ENCODE measurements at places on chromosomes 6 and 20. TPM values are rescaled to one million over a fixed set of nuclear protein-coding genes. Genes with fewer than 3 reads are reported as not detected.

Gene CASS4
- total RNA-seq = 5.3 TPM

Gene SOX18
- 2.9 TPM for total RNA-seq

Gene MKKS
- total RNA-seq = 25.5 TPM

Gene HRH3
- total RNA-seq = not detected

Gene PDYN
- total RNA-seq = not detected

Gene STXBP5
- 20.9 TPM for total RNA-seq

GRCh38 chr6:33607126-33607783, 13.9 kb upstream of the ITPR3 start:
- DNase-seq = no peak

GRCh38 chr6:111861431-111861885, 11.8 kb downstream of the FYN start:
- no peak for DNase-seq

GRCh38 chr20:10611357-10611756, 62.4 kb downstream of the JAG1 start:
- no peak for DNase-seq

DNA sequence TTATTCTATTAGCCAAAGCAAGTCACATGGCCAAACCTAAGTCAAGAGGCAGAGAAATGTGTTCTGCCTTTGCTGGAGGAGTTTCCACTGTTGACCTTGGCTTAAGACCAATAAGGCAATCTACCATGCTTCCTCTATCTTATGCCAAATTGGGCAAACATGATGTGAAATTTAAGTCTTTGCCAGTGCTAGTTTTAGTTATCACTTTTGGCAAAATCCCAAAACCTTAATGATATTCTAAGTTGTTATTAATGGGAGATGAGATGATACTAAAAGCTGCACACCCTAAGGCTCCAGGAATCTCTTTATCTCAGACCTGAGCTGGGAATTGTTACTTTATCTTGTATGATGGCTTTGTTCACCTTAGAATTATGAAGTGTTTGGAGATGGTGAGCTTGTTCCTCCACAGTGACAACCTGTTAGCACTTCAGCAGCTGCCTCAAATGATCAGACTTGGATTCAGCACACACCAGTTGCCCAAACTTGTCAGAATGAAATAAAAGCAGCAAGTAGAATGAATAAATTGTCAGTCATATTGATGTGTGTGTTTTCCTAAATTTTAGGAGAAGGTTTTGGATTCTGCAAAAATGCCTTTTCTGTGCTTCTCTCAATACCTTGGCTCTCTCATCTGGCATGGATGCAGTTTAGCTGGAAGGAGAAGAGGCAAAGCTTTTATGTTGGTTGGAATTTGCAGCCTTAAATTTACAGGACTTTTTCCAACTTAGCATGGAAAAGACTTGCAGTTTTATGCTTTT, 49.3 kb downstream of the RIN2 start:
- no peak for DNase-seq

GRCh38 chr20:35179292-35180212, 7.7 kb downstream of the PROCR start:
- DNase-seq = no peak

DNA sequence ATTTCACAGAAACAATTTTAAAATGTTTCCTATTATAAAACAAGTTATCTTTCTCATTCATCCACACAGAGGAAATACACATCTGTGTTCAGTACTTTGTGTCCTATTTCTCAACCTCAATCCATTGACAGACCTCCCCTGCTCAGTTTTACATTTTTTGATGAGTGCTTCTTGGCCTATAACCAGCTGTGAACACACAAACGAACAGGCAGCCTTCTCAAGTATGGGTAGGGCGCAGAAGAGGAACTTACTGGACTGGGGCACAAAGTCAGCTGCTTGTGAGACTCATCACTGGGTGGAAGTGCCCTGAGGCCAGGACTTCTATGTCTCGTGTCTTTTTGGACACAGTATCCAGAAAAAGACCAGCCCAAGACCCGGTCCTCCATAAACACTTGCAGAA, 2.8 kb downstream of the RPS6KA2 start:
- DNase-seq = no peak

DNA sequence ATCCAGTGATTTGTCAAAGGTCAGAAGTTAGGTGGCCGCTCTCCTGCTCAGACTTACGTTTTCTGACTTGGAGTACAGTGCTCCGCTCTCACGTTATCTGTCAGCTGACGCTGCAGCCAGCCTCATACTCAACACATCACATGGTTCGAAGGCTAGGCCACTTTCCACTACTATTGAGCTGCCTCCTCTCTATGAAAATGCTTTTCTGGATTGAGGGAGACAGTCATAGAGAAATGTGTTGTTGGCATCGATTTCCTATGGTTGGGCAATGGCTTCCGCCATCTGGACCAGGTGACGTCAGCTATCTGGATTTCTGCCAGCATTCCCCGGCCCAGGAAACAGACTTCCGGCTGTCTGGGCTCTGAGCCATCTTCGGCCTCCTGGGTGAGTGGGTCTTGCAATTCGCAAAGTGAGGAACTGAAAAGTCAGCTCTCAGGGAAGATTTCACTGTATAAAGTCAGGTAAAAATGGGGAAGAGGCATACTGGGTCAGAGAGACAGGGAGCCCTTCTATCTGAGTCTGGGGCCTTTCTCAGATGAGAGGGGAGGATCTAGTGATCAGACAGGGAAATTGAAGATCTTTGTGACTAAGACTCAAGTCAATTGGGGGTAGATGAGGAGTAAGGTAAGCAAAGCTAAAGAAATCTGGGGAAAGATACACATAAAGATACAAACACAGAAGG, 37.5 kb upstream of the IER3 start:
- DNase-seq = peak; percentile 97

DNA sequence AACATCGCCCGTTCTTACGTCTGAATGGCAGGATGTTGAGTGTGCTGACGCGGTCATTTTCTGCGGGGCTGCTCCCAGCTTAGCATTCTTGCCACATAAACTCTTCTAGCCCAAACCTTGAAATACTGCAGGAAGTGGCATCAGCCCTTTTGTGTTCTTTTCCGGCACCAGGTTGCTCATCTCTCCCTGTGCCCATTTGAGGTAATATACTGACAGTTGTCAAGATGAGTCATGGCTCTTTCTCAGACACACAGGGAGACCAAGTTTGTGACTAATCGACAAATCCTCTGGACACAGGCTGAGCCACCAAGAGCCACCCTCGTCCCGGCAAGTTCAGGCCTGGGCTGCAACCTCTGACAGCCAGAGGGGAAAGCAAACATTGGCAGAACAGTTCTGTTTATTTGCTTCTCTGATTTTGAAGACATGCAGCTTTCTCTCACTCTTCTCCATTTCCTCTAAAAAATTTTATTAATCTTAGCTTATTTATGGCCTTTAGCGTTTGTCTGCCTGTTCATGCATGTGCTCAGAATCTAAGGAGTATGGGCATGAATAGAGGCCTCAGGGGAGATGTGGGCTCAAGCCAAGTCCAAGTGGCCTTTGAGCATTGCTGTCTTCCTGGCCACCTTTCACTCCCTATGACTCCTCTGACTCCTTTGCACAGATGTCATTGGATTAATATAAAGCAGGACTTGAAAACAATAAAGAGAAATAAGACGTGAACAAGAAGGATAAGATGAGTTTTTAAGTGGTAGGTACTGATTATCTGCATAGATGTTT, 328.2 kb upstream of the JAG1 start:
- DNase-seq = no peak

DNA sequence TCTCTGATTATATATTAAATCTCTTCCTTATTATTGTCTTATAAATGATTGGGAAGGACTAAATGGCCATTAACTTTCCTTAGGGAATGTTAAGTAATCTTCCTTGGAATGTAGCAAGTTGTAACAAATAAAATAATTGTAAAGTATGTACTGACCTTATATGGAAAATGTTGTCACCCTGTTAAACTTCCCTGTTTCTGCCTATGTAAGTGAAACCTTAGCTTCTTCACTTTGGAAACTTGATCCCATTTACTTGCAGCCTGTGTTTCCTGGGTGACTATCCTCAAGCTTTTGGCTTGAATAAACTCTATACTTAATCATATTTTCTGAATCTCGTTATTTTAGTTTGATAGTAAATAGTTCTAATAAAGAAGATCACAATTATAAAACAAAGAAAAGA, 519.5 kb upstream of the PTCHD4 start:
- DNase-seq = no peak

DNA sequence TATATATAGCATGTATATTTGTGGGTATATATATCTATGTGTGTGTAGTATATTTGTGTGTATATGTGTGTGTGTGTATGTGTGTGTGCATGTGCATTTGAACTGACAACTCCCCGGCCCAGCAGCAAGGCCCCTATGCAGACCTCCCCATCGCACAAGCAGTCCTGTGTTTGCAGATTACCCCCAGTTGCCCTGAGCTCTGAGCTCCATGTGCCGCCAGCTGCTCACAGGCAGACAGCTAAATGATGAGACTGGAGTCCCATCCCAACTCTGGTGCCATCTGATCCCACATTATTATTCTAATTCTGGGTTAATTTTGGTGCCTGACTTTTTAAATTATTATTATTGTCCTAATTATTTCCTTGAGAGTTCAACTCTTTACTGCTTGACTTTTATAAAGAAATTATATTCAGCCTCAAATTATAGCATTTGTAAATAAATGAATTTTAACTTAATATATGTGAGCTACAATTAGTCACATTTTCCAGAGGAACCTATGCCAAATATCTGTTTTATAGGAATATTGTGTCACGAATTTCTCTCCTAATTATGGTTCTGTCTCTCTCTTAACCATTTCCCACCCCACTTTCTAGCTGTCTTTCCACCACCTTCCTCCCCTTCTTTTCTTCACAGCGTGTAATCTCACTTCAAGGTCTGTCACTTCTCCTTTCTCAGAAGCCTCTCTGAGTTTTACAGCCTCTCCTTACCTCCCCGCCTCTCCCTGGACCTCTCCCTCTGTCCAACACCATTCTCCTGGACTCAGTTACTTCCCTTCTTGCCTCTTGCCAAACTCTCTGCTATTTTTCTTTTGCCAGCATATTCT, 90.6 kb upstream of the SYNDIG1 start:
- no peak for DNase-seq

GRCh38 chr6:20688710-20689500, 154.6 kb downstream of the CDKAL1 start:
- DNase-seq = no peak

- DNase-seq = peak; percentile 43
Observed at GRCh38 chr6:105601541-105602236, 198.8 kb upstream of the PREP start.

- no peak for DNase-seq
Observed at GRCh38 chr6:66961191-66961590, 1254.2 kb upstream of the EYS start.

All from omental fat pad (tissue), 4 donors.